ENCODE measurements at places on chromosomes 7 and 10.

- DNase-seq: peak; percentile 29
Measured at GRCh38 chr10:74824900-74825370, 1.5 kb upstream of the KAT6B start.

GRCh38 chr10:13642293-13642692, 55.5 kb downstream of the PRPF18 start:
- no peak for DNase-seq

- DNase-seq: no peak
Measured at GRCh38 chr7:67675971-67676370, 679.3 kb downstream of the TYW1 start.

- no peak for DNase-seq
Measured at GRCh38 chr10:9028231-9028630, 973.7 kb downstream of the GATA3 start.

DNA sequence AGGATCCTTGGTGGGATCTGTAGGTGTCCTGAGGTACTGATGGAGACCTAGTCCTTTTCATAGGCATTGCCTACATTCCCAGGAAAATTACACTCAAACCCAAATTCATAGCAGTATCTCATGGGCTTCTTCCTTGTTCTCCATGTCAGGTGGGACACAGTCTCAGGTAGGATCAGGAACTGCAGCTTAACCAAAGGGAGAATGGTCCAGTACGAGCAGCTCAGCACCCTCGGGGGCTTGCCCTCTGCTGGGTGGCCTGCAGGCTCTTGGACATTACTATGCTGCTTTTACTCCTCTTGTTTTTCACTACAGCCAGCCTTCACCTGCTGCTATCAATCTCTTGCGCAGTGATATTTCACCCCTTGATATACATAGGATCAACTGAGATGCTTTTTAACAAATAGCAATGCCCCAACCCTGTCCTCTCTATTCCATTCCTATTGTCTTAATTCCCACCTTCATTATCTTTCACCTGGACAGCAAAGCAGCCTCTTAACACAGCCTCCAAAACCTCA, 28.6 kb downstream of the PLA2G12B start:
- DNase-seq: no peak

DNA sequence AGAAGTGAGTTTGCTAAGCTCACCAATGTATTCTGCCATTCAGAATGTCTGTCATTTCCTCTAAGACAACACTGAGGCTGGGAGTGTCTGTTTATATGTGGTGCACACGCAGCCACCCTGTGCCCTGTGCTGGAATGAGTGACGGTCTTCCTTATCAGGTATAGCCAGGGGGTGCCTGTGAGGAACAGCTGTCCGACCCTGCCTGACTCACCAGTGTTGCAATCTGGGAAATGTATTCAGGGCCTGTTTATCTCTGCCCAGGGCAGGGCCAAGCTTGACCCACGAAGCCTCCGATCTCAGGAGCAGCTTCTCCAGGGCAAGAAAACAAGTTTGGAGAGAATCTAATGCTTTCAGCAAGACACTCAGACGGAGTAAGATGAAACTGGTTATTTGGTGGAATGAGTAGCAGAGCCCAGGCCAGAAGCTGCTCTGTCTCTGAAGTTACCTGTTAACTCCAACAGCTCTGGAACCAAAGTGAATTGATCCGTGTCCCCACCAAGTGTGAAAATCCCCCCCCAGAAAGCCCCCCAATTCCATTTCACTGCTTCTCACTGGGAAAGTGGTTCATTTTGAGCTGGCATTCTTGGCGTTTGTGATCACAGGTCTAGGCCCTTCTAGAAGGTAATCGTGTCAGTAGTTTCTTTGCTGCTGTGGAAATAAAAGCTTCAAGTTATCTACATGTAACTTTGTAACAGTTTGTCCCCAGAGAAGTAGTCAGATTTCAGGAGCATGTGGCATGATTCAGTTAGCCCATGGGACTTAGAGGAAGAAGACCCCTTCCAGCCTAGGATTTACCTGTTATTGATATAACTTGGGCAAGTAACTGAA, 6.1 kb upstream of the UBE2H start:
- DNase-seq: peak; percentile 80

GRCh38 chr10:91350651-91351081, 59.5 kb upstream of the HECTD2 start:
- no peak for DNase-seq

GRCh38 chr10:127878475-127879055, 14.2 kb downstream of the CLRN3 start:
- no peak for DNase-seq

DNA sequence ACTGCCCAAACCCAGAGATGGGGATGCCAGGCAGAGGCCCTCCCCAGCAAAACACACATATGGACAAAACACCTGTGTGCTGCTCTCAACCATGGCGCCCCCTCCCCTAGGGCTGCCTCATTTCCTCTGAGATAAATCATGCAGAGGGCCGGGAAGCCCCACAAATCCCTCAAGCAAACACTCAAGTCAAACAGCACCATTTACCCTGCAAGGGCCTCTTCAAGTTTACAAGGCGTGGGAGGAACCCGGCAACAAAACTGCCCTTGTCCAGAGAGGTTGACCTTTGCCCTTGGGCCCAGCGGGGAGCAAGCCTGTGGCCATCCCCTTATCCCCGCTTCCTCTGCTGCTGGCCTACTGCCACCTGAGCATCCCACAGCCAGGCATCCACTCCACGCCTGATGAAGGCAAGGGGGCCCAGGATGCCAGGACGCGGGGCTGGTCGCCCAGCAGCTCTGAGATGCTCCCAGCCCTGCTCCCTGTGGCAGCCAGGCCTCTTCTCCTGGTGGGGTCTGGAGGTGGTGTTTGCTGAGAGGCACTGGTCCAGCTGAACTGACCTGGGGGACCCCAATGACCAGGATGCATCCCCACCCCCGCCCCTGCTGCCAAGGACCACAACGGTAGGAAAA, 77.4 kb downstream of the DLG5 start:
- DNase-seq: no peak

DNA sequence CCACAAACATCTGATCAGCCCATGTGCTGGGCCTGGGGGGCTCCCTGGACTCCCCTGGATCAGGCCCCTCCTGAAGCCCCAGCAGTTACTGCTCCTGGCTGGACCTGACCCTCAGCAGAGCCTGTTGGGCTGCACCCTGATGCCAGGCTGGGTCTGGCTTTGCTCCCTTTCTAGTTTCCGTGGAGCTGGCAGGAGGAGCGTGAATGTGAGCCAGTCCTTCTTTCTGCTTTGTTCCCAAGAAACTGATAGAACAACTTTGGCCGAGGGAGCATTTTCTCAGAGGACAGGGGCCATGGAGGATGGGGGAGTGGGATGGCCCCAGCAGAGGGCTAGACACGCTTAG, 128.2 kb downstream of the NEURL1 start:
- DNase-seq: no peak

- no peak for DNase-seq
Measured at GRCh38 chr7:157470017-157470322, 133.2 kb downstream of the DNAJB6 start.

DNA sequence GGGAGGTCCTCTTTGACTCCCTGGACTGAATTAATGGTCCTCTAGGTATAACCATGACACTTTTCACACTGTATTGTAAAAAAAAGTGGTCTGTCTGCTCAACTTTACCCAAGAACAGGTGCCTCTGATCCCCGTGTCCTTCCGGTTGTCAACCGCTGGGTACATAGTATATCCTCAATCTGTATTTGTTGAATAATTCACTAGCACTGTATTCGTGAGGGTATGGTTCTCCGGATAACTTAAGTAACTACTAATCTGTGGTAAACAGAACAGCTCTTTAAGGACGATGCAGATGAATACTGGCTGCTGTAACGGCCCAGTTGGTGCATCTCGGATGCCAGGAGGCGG, 472 bp upstream of the ADAM22 start:
- no peak for DNase-seq

GRCh38 chr10:104774234-104774633, 133.1 kb downstream of the SORCS3 start:
- DNase-seq: no peak

GRCh38 chr10:102965311-102965851, 47.3 kb downstream of the CNNM2 start:
- no peak for DNase-seq

DNA sequence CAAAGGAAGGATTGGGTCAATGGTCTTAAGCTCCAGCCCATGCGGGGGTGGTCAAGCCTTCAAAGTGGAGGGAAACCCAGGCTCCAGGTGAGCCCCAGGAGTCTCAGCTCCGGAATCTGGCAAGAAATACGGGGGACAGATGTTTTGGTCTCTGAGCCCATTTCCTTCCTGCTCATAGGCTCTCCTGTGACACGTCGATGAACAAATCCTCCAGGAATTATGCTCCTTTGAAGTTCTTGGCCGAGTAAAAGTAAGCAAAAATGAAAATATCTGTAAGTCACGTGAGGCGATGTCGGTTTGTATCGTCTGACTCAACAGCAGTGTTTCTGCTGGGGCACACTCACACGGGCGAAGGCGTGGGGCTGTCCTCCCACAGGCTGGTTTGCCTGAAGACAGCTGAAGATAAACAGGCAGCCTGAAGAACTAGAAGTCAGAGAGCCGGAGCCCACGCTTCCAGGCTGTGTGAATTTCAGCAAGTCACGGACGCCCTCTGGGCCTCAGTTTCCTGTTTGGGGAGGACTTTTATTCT, 52.6 kb upstream of the SMNDC1 start:
- no peak for DNase-seq

GRCh38 chr10:48516911-48517310, 88.0 kb downstream of the ARHGAP22 start:
- DNase-seq: no peak

DNA sequence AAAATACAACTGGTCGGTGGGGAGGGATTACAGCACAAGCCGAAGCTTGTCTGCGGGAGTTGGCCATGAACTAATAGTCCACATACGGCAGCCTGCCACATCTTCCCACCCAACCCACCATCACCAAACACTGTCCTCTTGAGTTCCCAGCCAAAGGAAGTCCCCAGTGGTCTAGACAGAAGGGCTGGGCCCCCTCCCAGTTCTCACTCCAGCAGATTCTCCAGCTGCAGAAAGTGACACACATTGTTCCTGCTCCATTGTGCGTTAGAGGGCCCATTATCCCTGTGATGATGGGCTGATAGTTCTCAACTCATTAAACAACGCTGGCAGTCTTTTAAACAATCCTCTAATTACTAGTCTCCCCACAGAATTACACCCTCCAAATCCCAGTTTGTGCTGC, 148.0 kb downstream of the FGFR2 start:
- DNase-seq: no peak

- DNase-seq: no peak
Measured at GRCh38 chr10:127973791-127974311, 66.9 kb downstream of the PTPRE start.

GRCh38 chr10:16843252-16843870, 26.1 kb upstream of the RSU1 start:
- DNase-seq: no peak

DNA sequence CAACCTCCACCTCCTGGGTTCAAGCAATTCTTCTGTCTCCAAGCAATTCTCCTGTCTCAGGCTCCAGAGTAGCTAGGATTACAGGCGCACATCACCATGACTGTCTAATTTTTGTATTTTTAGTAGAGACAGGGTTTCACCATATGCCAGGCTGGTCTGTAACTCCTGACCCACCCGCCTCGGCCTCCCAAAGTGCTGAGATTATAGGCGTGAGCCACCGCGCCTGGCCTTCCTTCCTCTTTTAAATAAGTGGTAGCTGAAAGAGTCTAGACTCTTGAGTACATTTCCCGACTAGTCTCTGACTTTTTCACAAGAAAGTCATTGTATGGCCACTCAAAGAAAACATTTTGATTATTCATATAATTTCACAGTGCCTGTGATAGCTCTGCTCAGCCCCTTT, 636.2 kb upstream of the ANKRD30A start:
- DNase-seq: no peak

- no peak for DNase-seq
Measured at GRCh38 chr10:114541081-114541796, 116.8 kb downstream of the ABLIM1 start.

DNA sequence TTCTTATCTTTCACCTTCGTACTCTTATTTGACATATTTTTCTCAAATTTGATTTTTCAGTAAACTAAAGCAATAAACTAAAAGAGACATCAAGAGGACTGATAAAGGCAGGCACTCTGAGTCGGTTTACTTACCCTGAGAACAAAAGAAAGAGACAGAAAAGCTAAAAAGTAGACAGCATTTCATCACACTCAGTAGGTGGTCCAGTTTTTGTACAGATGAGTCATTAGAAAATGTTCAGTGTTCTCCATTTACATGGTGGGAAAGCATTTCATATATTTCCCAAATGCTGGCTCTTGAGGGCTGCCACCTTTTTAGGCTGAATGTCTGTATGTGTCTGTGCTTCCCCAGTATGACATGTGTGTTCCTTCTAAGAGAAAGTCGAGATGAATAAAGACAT, 52.7 kb downstream of the NHLRC2 start:
- DNase-seq: no peak

- DNase-seq: no peak
Measured at GRCh38 chr7:69412331-69413146, 185.7 kb upstream of the AUTS2 start.

DNA sequence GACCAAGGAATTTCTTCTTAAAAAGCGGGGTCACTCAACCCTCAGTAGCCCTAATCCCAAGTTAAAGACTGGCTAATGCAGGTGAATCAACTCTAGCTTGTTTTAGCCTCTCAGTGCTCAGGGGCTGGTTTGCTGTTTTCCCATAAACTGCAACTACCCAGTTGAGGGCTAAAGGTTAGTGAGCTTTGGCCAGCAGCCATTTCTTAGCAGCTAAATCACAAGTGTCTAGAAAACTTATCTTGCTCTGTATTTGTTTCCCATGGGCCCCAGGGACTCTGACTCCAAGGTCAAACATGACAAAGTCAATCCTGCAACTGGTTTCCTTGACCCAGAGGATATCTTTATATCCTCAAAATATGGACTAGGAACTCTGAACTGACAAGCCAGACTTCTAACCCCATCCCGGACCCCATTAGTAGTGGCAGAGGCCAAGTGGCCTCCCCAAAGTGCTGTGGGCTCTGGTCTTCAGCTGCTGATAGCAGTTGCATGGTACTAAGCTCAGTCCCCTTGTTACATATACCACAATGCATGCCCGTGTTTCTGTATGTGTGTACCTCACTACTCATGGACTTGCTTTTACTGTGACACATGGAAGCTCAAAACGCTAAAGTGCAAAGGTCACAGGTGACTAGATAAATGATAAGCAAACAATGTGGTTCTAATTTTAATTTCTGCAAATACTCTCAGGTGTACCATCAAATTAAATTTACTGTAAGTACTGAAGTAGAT, 793.0 kb upstream of the IGFBP3 start:
- no peak for DNase-seq

GRCh38 chr7:83065714-83066113, 97.0 kb downstream of the PCLO start:
- no peak for DNase-seq
